GM12878 (cell line): ENCODE measurements at places on chromosomes 2 and 18. TPM values are rescaled to one million over a fixed set of nuclear protein-coding genes. Genes with fewer than 3 reads are reported as not detected.
A peak's percentile ranks its signal among the peaks of the same experiment; 100 is the strongest.

ALKAL2 gene
- not detected in 2 replicates for total RNA-seq

LYPD1 gene
- total RNA-seq: not detected in 2 replicates

DNA sequence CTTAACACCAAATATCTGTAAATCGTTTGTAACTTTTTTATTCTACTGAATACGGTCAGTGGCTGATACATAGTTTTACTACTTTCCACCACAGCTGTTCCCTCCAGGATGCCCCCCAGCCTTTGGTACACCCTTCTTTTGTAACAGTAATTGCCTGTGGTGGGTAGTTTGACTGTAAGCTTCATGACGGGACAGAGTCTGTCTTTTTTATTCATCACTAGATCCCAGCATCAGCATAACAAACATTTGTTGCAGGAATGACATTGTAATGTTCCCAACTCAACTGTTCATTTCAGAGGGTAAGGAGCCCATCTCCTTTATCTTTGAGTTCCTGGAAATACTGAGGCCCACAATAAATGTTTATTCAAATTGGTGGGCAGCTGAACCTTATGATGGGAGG is 67.5 kb downstream of the MBOAT2 start:
- no peaks in the 10 kb centered on the region for H3K4me1 ChIP-seq
- no peak for DNase-seq
- H3K4me3 ChIP-seq: no peak overlapping the region
- H3K27me3 ChIP-seq: no peaks in the 10 kb centered on the region

DNA sequence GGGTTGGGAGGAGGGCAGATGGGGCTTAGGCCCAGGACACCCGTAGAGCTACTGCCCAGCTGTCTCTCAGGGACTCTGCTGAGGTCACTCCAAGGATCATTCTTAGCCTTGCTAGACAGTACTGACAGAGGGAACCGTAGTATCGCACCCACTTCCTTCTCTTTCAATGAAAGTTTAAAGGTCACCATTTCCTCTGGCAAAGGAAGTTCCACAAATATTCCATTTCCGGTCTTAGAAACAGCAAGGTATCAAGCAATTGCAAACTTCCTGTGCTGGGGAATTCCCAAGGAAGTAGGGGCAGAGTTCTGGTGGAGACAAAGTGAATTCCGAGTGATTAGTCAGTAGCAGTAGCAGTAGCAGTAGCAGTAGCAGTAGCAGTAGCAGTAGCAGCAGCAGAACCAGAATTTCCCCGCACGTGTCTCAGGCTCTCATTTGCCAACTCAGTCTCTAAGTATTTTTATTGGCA is 24.7 kb downstream of the IL1B start:
- no peak overlapping the region for H3K4me3 ChIP-seq
- H3K27me3 ChIP-seq: no peaks in the 10 kb centered on the region
- peaks cover 15% of the 10 kb centered on the region for H3K4me1 ChIP-seq
- no peaks in the 10 kb centered on the region for H3K36me3 ChIP-seq
- DNase-seq: no peak
- peak overlapping the region; percentile 55 for H3K27ac ChIP-seq
